AG10803 (cell line): ENCODE measurements at places on chromosomes 13 and 19.

- DNase-seq: no peak
Measured at GRCh38 chr19:16121967-16122366, 10.3 kb downstream of the RAB8A start.

GRCh38 chr13:78265098-78265497, 338.3 kb downstream of the POU4F1 start:
- peak; percentile 3 for DNase-seq

DNA sequence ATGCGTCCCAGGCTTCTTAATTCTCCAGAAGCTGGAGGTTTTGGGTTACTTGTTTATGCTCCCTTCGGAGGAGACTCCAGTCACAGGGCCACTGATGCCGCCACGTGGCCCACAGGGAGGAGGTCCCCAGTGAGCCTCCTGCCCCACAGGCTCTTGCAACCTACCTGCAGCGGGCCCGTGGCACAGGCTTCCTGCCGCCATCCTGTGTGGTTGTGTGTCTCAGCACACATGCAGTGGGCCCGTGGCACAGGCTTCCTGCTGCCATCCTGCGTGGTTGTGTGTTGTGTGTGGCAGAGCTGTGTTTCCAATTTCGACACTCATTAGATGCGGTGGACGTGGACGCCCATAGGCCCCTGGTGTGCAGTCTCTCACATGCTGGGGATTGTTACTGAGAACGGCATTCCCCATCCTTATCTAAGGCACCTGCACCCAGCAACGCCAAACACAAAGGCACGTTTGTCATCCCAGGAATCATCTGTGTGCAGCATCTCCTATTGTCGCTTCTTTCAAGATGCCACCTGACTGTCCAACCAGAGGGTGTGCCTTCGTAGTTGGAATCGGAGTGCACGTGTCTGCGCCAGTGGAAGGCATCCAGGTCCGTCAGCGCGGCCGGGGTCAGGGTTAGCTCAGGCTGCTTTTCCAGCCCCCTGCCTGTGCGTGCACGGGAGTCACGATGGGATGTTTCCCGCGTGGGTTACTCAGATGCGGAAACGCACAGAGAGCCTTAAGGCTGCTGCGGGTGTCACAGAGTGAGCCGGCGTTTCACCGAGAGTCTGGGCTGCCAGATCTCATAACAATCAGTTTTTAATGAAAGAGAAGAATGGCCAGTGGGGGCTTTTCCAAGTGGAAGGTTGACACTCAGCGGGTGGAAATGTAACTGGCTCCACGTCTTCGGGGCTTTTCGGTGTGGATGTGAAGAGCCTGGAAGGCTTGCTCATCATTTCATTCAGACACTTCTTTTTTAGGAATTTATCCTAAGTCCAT, 119.8 kb downstream of the ATP11A start:
- no peak for DNase-seq

DNA sequence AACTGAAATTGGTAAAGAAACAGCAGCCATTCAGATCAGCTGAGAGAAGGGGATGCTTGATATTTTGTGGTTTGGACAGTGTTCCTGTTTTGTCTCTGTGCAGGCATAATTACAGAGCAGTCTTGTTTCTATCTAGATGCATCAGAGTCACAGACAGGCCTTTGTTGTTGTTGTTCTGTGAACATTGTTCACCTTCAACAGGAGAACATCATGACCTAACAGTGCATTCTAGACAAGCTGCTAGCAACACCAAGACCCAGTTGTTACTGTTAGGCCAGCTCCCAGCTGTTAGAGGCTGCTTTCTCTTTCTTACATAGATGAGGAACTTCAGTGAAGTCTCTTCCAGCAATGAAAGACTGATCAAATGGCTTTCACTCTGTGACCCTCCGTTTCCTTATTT, 8.5 kb upstream of the LSR start:
- DNase-seq: no peak

GRCh38 chr13:66468656-66469055, 761.5 kb downstream of the PCDH9 start:
- DNase-seq: no peak

DNA sequence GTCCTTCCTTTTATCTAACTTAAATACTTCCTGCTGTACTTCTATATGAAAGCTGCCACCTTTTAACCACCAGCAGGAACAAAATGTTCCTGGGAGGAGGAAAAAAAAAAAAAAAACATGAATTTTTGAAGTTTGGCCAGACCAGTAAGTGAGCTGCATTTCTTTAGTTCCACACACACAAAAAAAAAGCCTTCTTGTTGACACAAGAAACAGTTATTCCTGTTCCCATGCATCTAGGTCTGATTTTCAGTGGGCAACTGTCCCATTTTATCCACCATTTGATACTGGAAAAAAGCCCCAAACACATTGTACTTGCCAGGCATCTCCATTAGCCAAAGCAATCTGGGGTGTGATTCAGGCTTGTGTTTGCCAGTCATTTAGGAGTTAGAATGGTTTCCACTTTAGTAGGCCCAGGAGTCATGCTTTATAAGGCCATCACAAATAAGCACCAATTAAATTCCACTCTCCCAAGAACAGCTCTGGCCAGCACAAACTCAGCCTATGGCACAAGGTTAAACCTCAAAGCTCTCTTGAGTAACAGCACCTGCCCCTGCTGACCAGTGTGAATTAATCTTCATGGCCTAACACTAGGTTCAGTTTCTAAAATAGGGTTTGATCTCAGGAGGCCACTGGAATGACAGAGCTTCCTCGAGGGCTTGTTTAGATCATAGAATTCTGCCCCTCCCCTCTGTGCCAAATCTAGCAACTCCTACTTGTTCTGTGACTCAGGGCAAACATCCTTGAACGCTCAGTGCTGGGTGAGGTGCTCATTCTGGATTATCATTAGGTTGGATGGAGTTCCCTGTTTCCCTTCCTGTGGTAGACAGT, 67.1 kb downstream of the NUFIP1 start:
- DNase-seq: peak; percentile 93

- no peak for DNase-seq
Measured at GRCh38 chr13:82436099-82436585, 1446.1 kb downstream of the SLITRK1 start.

DNA sequence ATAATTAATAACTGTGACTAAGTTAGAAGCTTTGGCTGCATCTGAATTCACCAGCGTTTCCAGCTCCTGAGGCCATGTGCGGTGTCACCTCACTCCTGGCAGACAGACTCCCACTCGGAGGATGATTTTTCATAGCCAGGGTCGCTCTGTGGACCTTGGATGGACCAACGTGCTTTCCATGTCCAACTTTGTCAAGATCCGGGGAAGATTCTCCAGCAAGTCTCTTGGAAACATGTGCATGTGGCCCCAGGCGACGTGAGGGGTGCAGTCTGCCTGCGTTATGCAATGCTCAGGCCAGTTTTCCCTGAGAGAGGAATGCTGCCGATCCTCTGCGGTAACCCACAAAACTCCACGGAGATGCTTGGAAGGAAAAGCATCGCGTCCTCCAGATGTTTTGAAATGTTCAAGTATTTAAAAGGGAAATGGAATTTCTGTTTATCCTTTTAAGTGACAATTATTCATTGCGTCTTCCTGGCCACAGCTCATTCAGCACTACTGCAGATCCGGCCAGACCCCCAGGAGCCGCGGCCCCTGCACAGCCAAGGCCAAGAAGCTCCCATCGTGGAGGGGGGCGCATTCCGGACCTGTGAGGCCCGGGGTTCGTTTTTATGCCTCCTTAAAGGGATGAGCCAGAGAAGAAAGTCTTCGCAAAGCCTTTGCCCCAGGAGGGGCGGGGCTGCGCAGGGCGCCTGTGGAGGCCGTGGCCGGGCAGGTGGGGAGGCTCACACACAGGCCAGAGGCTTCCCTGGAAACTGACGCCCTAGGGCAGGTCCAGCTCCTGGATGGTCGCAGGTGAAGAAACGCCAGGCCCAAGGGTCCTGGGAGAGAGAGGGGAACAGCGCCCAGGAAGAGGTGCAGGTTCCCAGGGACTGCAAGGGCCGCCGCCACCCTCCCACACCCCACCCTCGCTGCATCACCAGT, 46.0 kb downstream of the C13orf46 start:
- DNase-seq: peak; percentile 100

DNA sequence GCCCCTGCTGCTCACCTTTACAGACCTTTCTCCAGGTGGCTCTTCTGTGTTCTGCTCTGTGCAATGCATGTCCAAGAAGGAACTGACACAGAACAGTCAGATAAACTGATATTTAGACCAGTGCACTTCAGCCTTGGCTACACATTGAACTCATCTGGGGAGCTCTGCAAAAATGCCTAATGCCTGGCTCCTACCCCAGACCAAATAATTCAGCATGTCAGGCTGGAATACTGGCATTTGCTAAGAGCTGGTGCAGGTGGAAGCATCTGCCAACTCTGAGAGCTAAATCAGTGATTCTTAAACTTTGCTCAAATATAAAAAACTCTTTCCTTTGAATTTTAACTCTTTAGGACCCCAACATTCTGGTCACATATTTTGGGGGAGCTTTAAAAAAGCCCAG, 118.2 kb upstream of the TSC22D1 start:
- no peak for DNase-seq

- DNase-seq: no peak
Measured at GRCh38 chr19:49512970-49513745, 697 bp downstream of the FCGRT start.

- peak; percentile 30 for DNase-seq
Measured at GRCh38 chr19:29690842-29691241, 24.2 kb downstream of the C19orf12 start.

- DNase-seq: no peak
Measured at GRCh38 chr13:42495255-42495654, 78.7 kb upstream of the TNFSF11 start.

- DNase-seq: peak; percentile 59
Measured at GRCh38 chr13:29537736-29538651, 57.5 kb downstream of the SLC7A1 start.

- no peak for DNase-seq
Measured at GRCh38 chr13:35856721-35857364, 274.3 kb downstream of the DCLK1 start.

DNA sequence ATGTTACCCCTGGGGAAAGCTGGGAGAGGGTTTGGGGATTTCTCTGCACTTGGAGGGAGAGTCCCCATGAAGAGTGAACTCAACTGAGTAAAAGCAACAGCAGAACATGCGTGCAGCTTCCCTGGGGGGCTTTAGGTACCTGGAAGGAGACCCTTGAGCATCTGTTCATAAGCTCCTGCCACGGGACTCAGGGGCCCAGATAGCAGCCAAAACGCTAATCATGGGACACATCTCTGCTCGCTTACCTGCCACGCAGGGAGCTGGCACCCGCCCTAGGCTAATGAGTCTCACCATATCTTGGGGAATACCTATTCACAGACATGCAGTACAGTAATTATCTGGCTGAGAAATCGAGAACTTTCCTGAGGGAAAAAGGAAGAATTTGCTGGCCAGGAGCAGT, 33.9 kb downstream of the PDCD5 start:
- DNase-seq: no peak

DNA sequence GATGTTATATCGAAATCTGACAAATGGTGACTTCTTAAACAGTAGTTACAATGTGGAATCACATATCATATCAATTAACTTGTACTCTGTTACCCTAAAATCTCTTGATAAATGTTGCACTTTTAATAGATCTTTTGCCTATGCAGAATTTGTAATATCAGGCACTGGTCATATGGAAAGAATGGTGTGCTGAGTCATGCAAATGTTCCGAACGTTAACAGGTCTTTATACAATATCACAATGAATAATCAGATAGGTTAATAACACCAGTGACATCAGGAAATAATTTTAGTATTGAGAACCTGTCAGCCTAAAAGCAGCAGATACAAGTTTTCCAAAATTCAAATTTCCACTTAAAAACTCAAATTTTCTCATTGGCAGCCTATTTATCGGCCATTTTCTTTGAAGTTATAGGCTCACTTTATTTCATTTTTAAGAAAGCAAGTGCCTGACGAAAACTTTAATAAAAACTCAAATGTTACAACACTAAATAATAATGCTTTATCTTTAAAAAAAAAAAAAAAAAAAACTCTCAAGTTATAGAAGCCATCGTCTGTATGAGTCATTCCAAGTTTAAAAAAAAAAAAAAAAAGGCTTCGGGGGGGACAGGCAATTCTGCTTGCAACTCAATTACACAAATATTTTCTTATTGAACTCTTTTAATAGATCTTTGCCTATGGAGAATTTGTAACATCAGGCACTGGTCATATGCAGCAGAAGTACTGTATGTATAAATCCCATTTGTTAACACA, 180.9 kb downstream of the DIAPH3 start:
- DNase-seq: no peak

DNA sequence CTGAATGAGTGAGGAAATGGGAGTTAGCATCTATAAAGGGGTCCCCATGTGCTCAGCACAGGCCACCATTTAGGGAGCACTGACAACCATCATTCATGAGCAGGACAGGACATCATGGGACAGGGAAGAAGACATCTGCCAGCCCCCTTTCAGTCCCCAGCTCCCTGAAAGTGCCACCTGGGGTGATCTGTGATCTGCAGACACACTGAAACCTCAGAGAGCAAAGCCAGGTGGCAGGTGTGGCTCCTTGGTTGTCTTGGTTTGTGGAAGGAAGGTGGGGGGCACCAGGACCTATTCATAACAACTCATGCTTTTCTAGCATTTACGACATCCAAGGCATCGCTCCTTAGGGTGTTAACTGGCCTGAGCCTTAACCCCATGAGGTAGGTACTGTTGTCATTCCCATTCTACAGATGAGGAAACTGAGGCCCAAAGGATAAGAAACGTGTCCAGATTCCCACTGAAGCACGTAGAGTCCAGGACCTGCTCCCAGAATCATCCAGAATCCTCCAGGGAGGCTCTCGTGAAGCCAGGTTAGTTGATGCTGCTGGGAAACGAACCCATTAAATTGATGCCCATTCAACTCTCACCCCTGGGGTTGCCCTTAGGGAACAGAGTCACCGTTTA, 5.8 kb downstream of the KDELR1 start:
- DNase-seq: no peak

DNA sequence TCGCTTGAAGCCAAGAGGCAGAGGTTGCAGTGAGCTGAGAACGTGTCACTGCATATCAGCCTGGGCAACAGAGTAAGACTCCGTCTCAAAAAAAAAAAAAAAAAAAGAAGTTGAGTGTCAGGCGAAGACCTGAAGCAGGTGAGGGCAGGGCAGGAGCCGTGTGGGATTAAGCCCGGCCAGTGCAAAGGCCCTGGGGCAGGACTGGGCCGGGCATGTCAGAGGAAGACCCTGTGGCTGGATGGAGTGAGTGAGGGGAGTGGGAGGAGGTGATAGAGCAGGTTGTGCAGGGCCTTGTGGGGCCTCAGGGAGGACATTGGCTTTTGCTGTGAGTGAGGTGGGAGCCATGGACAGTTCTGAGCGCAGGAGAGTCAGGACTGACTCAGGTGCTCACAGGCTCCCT, 47.9 kb downstream of the TMED1 start:
- no peak for DNase-seq

DNA sequence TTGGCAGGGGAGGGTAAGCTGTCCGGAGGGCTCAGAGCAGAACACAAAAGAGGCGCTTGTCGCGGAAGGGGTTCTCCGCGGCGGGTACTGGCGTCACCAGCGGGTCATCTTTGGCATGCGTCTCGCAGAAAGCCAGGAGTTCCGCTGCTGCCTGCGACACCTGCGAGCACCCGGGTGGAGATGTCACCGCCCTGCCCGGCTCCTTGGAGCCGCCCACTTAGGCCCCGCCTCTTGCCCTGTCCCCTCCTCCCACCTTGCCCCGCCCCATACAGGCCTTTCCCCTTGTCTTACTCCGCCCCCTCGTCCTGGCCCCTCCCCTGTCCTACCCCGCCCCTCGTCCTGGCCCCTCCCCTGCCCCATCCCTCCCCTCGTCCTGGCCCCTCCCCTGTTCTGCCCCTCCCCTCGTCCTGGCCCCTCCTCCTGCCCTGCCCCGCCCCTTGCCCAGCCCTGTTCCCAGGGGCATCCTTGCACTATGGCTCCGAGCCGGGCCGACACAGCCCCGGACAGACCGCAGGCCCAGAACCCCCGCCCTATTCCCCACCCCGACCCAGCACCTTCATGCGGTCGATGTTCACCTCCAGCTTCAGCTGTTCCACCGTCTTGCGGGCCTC, 1.9 kb downstream of the GNG8 start:
- peak; percentile 88 for DNase-seq

GRCh38 chr13:43433691-43434141, 353.1 kb downstream of the ENOX1 start:
- DNase-seq: peak; percentile 36
